Mesenchymal stem cell (in vitro differentiated cells and primary cell): ENCODE measurements at places on chromosomes 6 and 20.

GRCh38 chr6:130148181-130148580, 74.6 kb downstream of the SAMD3 start:
- DNase-seq = no peak

DNA sequence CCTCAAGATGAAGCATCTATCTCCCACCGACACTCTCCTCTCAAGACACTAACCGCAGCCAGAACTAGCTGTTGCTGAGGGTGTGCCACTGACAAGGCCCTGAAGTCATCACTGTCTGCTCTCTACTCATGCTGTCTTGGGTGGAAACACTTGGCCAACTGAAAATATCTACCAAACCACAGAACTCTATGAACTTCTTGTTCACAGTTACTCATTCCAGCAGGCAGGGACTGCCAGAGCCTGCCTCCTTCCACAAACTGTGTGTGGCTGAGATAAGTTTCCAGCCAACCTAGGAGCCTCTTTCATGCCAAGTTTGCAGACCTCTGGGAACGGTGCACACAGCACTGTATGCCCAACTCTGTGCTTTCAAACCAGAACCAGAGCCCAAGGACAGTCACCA, 45.5 kb upstream of the NXT1 start:
- DNase-seq = peak; percentile 52

DNA sequence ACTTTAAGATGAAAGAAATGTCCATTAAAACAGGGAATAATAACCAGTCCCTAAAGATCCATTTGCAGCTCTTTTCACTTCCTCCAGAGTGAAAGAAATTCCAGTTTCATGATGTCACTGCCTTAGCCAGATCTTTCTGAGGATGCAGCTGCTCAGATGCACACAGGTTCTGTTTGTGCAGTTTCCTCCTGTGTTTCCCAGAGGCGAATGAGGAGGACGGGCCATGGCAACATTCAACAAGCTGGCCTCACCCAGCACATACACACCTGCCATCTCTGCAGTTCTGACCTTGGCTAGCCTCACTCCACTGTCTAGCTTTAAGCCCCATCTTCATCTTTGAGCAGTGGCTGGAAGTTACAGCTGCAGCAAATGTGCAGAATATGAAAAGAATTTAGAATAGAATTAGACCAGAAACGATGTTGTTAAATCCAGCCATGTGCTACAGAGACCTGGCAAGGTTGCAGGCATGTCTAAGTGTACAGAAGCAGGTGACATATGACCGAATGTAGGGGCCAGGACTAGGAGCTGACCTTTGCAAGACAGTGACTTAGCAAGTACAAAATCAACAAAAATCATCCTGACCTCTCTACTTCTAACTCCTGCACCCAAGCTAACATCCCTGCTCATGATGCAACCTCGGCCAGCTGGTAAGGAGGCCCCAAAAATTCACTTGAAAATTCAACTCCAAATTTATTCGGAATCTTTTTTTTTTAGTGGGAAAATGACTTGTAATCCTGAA, 35.0 kb downstream of the FAM50B start:
- DNase-seq = peak; percentile 52

DNA sequence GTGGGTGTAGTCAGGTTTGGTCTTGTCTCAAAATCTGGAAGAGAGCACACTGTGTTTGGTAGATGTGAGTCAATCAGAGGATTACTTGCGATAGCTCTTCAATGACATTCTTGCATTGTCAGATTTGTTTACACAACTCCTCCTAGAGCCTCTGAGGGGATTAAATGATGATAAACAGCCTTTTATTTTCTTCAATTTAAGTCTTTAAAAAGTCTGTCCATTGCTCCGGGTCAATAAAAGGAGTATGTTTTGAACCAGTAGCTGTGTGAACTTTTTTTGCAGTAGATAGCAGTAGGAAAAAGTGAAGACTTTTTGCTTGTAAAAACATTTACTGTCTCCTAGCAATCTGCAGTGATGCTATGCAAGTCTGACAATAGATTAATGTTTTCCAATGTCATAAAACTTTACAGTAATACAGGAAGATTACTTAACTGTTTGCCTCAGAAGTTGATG, 49.9 kb downstream of the GJA1 start:
- DNase-seq = peak; percentile 65

DNA sequence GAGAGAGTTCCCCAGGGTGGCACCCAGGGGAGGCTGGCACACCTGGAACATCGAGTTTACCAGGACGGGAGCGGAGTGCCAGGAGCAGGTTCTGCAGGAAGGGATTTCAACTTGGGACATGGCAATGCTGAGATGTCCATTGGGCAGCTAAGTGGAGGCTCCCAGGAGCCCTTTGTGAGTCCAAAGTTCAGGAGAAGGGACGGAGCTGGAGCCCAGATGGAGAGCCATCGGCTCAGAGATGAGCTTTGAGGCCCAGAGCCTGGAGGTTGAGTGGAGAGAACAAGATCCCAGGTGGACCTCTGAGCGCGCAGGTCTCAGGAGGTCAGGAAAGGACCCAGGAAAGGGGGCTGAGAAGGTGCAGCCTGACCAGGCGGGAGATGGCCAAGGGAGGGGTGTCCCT, 67.5 kb upstream of the AFDN start:
- DNase-seq = no peak

DNA sequence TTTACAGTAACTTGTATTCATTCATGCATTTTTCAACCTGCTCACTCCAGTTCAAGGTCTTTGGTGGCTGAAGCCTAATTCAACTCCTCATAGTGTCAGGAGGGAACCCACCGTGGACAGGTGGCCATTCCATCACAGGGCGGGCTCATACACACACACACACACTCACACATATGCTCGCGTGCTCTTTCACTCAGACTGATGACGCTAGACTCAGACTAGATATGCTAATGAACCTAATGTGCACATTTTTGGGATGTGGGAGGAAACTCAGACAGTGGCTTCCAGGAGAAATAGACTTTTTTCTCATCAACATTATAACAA, 56.7 kb downstream of the TRIM27 start:
- DNase-seq = no peak

DNA sequence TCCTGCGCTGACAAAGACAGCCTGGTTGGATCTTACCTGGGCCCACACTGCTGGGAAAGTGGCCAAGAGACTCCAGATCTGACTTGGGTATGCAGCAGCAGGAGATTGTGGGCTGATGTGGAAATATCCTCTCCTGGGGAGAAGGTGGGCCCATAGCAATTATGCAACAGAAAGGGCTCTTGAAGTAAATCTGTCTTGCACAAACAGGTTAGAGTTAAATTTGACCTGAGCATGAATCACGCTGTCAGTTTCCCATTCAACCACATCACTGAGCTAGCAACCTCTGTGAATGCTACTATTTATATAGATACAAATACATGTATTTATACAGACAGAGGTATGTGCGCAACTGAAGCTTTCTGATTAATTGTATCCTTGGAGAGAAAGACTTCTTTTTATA, 28.3 kb upstream of the PDYN start:
- no peak for DNase-seq

GRCh38 chr20:51624157-51624731, 81.7 kb upstream of the NFATC2 start:
- peak; percentile 70 for DNase-seq

DNA sequence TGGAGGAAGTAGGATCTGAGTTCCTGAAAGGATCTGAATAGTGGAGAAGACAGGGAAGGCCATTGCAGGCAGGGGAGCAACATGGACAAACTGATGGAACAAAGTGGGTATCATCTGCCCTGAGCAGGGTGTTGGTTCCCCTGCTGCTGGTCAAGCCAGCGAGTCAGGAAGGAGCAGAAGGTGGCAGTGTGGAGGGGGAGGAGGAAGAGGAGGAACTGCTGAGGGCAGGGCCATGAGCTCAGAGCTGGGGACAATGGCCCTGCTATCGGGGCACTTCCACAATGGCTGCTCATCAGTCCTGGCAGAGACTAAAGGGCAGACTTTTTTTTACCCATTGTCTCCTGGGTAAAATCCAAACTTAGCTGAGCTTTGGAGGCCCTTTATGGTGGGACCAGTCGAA, 13.6 kb downstream of the CNBD2 start:
- no peak for DNase-seq

DNA sequence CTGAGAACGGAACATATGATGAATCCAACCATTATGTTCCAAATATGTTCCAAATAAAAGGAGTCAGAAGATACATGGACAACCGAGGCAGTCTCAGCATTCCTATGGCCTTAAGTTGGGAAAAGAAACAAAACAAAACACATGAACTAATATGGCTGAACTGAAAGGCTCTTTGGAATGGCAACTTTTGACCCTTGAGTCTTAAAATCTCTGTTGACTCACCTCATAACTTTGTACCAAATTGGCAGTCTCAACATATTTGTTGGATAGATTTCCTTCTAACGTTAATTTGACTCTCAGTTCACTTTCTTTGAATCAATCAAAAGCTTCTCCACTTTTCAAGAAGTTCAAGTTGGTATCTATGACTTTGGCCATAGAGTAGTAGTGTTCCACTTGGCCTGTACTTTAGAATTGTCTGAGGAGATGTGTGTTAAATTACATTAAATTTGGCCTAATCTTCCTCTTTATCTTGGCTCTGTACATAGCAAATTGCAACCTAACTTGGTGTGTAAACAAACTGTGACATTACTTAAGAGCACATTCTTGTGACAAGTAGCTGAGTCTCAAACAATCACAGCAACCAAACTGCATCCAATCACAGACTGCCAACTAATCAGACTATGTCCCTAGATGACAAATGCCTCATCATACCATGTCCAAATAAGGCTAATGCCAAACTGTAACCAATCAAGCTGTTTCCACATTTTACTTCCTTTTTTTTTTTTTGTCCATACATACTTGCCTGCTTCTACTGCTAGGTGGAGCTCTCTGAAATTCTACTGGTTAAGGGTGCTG, 208.8 kb downstream of the BMP2 start:
- no peak for DNase-seq

- peak; percentile 80 for DNase-seq
Observed at GRCh38 chr6:13795041-13795750, 19.2 kb downstream of the MCUR1 start.

GRCh38 chr6:159169557-159170332, 545 bp downstream of the FNDC1 start:
- DNase-seq = peak; percentile 30

DNA sequence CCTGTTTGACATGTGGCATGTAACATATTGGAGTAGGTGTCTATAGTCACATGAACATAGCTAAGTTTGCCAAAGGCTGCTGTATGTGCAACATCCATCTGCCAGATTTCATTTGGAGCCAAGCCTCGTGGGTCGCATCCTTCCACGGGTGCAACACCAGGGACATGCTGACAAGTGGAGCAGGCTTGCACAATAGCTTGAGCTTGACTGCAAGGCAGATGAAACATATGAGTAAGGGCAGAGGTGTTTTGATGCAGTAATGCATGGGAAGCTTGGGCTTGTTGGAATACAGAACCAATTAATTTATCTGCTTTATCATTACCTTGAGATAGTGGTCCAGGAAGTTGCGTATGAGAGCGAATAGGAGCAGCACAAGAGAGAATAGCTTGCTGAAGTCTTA, 74.1 kb upstream of the BTN3A2 start:
- DNase-seq = no peak

DNA sequence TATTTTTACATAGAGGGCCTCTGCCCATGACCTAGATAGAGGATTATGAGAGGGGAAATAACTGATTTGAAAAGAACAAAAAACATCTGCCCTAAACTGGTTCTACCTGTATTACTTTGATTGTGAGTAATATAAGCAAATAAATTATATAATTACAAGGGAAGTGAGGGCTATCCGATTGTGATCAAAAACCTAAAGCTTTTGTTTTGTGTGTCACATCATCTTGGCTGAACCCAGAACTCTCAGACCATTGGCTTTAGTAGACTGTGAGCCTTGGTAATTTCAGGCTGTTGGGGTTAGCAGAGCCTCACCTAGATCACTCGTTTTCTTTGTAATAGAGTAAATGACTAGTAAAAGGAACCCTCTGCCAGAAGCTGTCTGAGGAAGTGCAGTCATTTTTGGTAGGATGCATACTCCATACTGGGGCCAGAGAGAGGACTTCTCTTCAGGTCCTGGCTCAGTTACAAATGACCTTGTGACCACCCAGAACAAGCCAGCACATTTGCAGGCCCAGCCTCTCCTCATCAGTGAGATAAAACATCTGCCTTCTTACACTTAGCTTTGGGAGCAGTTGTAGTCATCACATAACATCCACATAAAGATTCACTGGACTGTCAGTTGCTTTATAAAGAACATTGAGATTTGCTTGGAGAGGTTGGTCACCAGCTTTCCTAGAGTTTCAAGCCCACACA, 13.5 kb downstream of the STK35 start:
- peak; percentile 74 for DNase-seq

DNA sequence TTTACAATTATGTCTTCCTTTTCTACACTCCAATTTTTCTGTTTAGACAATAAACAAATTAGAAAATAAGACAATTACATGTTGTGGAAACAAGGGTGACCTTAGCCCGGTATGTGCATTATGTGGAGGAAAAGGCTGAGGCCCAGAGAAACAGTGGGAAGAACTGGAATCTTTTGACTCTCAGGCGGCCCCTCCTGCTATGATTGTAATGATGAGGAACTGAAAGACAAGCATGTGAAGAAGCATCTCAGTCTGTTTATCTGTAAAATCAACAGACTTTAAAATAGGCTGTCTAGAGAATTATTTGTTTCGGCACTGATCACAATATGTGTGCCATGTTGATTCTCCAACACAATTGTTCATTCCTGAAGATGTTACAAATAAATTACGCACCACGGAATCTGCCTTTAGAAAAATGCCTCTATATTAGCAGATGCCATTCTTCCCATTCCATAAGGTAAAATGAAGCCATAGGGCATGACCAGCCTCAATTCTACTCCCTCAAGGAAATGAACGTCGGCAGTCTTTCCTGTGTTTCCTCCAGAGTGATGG, 1201.6 kb upstream of the CITED2 start:
- no peak for DNase-seq

GRCh38 chr20:40110311-40110831, 578.7 kb downstream of the MAFB start:
- DNase-seq = no peak

- DNase-seq = peak; percentile 72
Observed at GRCh38 chr6:52815167-52816092, 11.8 kb upstream of the GSTA1 start.

GRCh38 chr6:80163754-80164187, 57.3 kb downstream of the BCKDHB start:
- peak; percentile 80 for DNase-seq

DNA sequence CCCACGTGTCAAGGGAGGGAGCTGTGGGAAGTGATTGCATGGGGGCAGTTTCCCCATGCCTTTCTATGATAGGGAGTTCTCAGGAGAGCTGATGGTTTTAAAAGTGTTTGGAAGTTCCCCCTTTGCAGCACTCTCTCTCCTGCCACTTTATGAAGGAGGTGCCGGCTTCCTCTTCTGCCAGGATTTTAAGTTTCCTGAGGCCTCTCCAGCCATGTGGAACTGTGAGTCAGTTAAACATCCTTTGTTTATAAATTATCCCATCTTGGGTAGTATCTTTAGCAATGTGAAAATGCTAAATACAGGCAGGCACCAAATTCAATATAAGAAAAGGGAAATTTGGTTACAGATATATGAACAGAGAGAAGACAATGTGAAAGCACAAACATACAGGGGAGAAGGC, 96.4 kb upstream of the EPHA7 start:
- DNase-seq = peak; percentile 21
